ENCODE measurements at places on chromosomes 1 and 21.

DNA sequence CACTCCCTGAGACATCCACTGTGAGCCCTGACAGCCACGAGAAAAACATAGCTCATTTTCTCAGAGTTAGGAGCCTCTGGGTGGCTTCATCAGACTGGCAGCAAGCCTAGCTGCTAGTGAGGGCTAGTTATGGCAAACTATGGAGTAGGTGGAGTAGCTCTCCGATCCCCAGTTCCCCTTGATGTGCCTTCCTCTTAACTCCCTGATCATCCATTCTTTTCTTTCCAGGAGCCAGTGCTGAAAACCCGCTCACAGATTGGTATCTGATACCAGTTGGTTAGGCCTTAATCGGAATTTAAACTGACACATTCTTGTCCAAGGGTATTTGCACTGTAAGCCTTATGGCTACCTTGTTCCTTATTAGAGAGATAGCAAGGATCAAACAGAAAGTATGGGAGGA lies 31.4 kb upstream of the PAXBP1 start:
- DNase-seq, result no peak

GRCh38 chr1:230878591-230878990 lies 10.3 kb upstream of the C1orf198 start:
- no peak for DNase-seq

DNA sequence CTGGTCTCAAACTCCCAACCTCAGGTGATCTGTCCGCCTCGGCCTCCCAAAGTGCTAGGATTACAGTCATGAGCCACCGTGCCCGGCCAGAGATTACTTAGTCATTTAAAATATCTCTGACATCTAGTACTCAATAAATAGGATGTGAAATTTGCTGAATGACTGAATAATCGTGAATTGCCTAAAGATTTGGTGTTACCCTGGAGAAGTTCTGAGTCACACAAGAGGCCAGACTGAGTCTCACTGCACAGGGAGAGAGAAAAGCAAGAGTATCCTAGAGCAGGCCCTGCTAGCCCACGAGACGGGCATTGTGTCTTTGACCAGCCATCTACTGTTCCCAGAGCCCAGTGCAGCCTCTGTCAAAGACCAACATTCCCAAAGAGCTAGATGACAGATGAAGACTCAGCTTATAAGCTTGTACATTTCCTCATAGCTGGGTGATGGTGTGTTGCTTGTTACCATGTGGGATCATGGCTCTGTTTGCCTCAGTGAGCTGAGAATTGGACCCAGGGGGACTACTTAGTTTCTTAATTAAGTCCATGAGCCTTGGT lies 5.6 kb upstream of the EIF4G3 start:
- DNase-seq, result no peak

GRCh38 chr1:152024223-152024622 lies 12.6 kb downstream of the S100A11 start:
- no peak for DNase-seq

GRCh38 chr21:14987370-14988170 lies 77.2 kb downstream of the NRIP1 start:
- DNase-seq, result no peak

GRCh38 chr1:180503280-180503862 lies 994 bp upstream of the ACBD6 start:
- DNase-seq, result no peak

Data from stimulated activated CD4-positive, alpha-beta T cell treated with anti-CD3 and anti-CD28 coated beads, Interleukin-2, amount 100 ng/mL, for 48 hours (primary cell).